ENCODE measurements at places on chromosomes 13 and 19.

- DNase-seq = no peak
These were observed 115.3 kb downstream of the STOML3 start for GRCh38 chr13:38875186-38875875.

- no peak for DNase-seq
These were observed 22.9 kb downstream of the TEX29 start for GRCh38 chr13:111343186-111343805.

DNA sequence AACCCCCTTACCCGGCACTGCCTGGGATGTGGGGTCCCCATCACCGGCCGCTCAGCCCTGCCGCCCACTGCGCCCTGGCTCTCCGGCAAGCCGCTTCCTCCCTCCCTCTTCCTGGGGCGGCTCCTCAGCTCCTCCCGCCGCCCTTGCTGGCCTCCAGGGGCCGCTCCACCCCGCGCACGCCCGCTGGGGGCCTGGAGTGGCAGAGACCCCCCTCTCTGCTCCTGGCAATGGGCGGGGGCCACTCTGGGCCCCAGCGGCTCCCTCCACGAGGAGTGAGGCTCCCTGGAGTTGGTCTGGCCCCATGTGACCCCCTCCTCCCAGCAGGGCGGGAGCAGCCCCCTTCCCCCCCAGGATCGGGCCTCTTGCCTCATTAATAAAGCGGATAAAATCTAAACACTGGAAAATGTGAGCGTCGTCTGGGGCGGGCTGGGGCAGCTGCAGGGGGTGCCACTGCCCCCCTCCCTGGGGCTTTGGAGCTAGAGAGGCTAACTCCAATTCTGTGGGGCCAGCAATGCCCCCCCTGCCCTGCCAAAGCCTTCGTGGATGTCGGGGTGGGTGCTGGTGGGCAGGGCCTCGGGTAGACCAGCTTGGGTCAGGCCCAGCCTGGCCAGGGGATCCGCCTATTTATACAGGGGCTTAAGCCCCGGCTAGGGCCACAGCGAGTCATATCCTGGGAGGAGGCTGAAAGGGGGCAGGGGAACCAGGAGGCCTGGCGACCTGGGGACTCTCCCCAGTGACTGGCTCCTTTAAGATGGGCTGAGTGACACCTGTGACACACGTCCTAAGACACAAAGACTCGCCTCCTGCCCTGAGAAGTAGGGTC, at the start of gene PTGER1:
Gene PTGER1 (minus strand): TSS at position 104 of the 823 bp plus-strand sequence. CDS start 1,034 bp downstream, outside the sequence.
- no peak for DNase-seq

GRCh38 chr13:36509369-36509768, 77.1 kb downstream of the CCNA1 start:
- no peak for DNase-seq
